ENCODE measurements at places on chromosomes 13 and 19.
A peak's percentile ranks its signal among the peaks of the same experiment; 100 is the strongest.

DNA sequence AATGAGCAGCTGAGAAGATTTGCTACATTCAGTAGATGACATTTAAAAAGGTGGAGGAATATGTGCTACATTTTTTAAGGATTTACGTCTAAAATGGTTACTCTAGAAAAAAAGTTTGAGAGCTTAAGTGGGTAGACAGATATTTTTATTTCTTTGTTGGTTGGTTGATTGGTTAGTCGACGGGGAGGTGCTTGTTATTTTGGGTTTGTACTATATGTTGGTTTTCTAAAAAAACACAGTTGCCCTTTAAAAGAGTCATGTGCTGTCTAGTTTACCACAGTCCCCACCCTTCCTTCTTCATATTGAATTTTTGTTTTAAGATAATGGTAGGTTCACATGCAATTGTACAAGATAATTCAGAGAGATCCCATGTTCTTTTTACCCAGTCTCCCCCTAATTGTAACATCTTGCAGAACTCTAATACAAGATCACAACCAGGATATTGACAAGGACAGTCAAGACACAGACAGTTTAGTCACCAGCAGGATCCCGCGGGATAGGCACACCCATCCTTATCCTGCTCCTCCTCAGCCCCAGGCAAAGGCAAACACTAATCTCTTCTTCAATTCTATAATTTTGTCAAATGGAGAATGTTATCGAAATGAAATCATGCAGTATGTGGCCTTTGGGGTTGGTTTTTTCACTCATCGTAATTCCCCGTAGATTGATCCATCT is 171.4 kb downstream of the FOXO1 start:
- peak; percentile 51 for DNase-seq

GRCh38 chr13:100659578-100659977 is 15.0 kb downstream of the TMTC4 start:
- no peak for DNase-seq

GRCh38 chr13:106507560-106508274 is 27.7 kb downstream of the EFNB2 start:
- DNase-seq, result no peak

GRCh38 chr13:59643364-59643841 is 520.3 kb downstream of the DIAPH3 start:
- DNase-seq, result no peak

- no peak for DNase-seq
Observed at GRCh38 chr19:1213391-1214286, 8.1 kb downstream of the STK11 start.

- no peak for DNase-seq
Observed at GRCh38 chr13:27367570-27367969, 56.8 kb upstream of the GTF3A start.

DNA sequence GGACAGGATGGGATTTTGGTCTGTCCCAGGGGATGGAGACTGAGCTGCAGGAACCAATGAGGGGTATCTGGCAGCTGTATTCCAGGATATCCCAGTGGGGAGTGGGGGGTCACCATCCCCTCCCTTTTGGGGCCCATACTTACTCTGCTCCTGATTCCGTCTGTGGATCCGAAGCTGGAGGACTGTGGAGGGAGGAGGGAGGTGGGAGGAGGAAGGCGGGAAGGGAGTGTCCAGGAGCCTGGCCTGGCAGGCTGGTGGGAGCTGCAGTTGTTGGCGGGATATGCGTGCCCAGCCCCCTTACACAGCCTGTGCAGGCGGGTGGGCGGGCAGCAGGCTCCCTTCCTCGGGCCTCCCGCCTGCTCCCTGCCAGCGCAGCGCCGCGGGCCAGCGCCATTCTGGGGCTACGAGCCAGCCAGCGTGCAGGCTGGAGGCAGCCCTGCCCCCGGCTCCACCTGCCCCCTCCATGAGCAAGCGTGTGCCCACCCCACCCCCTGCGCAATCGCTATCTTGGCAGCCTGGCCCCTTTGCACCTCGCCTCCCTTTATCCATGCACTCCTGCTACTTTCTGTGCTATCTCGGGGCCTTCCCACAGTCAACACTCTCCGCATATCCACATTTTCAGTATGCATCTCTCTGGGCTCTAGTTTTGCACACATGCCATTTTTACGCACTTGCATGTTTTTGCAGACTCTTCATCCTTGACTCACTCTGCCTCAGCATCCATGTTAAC is 2.8 kb downstream of the MAMSTR start:
- DNase-seq, result no peak

- DNase-seq, result peak; percentile 50
Observed at GRCh38 chr19:39514840-39515550, at the start of gene SELENOV. Gene SELENOV (plus strand): TSS chr19:39515139. CDS start chr19:39515213, 74 bp downstream.

DNA sequence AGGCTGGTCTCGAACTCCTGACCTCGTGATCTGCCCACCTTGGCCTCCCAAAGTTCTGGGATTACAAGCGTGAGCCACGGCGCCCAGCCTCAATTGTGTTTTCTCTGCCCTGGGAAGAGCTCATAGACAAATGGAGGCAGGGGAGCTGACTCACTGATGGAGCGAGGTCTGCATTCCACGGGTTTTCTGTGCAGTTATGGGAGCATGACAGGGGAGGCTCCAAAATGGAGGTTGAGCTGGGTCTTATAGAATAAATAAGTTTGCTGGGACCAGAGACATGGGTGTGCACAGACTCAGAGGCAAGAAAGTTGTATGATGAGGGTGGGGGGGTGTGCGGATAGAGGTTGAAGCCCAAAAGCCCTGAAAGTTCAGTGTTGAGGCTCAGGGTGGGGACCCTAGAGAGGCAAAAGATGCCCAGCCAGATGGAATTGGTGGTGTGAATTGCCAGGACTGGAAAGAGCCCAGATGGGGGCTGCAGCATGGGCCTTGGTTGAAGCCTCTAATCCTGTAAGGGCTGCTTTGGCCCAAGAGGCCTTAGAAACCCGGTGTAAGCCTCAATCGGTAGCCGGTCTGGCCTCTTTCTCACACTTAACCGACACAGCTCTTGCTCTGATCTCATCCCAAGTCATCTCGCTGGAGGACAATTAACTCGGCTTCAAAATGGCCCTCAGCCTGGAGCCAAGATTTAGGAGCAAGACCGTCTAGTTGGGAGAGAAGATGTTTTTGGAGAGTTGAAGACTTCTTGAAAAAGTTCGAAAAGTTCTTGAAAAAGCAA is 1.9 kb downstream of the TPM4 start:
- DNase-seq, result no peak

DNA sequence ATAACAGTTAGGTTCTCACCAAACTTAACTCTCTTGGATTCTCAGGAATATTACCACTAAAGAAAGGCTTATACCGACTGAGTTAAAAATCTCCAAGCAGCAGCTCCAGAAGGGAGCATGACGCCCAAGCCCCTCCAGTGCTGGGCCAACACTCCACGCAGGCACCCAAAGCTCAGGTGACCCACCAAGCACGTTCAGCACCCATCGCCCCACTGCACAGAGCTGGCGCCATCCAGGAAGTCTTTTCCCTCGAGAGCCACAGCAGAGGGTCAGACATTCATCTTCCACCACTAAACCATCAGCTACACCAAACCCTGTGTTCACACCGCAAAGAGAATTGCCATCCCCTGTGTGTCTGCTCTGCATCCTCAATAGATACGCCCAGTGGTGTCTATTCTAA is 65.7 kb downstream of the SOX1 start:
- DNase-seq, result no peak

GRCh38 chr19:38333245-38333644 is 2.4 kb upstream of the CATSPERG start:
- DNase-seq, result no peak

- DNase-seq, result no peak
Observed at GRCh38 chr13:73055813-73056564, 2.8 kb upstream of the KLF5 start.

DNA sequence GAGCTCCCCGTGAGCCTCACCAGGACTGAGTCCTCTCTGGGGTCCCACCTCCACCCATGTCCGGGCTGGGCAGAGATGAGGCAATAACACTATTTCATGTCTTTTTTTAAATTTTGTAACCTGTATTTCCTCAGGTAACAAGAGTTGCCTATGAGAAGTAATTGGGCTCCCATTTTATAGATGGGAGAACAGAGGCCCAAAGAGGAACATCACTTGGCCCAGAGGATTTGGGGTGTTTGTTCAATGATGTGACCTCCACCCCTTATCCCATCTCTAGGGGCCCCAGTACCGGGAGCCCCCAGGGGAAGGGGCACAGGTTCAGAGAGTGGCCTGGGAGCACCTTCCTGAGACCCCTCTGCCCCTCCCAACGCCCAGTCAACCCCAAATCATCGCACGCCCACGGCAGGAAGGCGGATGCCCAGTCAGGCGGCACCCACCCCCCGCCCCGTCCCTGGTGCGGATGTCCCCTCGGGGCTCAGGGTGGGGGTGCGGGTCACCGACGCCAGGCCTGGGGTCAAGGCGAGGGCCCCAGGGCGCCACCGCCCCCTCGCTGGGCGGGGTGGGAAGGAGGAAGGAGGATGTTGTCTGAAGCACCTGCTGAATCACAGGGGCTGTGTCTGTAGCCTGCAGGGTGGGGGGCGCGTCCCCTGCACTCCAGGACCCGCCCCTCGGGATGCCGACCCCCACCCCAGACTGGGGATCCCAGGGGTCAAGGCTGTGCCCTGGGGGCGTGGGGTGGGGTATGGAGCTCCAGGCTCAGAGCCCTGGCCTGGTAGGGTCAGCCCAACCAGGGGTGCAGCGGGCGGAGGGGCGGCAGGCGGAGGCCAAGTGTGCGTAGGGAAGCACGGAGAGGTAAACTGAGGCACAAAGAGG is 9.0 kb upstream of the CIRBP start:
- DNase-seq, result peak; percentile 67

All from CD8-positive, alpha-beta T cell (primary cell).